Pulmonary artery endothelial cell (primary cell): ENCODE measurements at places on chromosomes 13 and 19. TPM values are rescaled to one million over a fixed set of nuclear protein-coding genes. Genes with fewer than 3 reads are reported as not detected.
A peak's percentile ranks its signal among the peaks of the same experiment; 100 is the strongest.

The PRR19 gene
- 0.21 and 0.26 TPM in 2 replicates for total RNA-seq

The NLRP5 gene
- not detected in 2 replicates for total RNA-seq

The CABP5 gene
- total RNA-seq: not detected in 2 replicates

The FBXL3 gene
- 54.2 and 69.3 TPM in 2 replicates for total RNA-seq

The LYL1 gene
- total RNA-seq: 45.2 and 55.5 TPM in 2 replicates

The ZNF850 gene
- 3.8 and 5.5 TPM in 2 replicates for total RNA-seq

The ZNF787 gene
- 36.5 and 39.2 TPM in 2 replicates for total RNA-seq

The MAB21L1 gene
- total RNA-seq: under 0.01 TPM in 1 of 2 replicates, not detected in the other

The SELENOV gene
- total RNA-seq: not detected in 2 replicates

The POU2F2 gene
- 0.26 and 0.49 TPM in 2 replicates for total RNA-seq

The PRODH2 gene
- not detected in 2 replicates for total RNA-seq

DNA sequence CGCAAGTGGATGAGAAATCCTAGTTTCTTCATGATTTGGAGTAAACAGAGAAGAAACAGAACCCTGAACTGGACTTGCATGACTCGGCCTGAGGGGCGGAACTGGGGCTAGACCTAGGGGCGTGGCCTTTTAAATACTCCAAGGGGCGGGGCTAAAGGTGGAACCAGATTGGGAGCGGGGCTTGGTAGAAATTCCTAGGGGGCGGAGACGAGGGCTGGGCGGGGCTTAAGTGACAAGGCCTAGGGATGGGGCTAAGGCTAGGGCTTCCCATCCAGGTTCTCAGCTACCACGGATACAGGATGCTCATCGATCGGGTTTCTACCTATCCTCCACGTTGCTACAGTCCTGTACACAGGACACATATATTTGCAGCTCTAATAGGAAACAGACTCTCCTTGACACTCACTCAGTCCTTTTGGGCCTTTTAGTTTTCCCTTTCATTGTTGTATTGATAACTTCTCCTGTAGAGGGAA is 372 bp upstream of the ZNF699 start:
- DNase-seq: peak; percentile 62

DNA sequence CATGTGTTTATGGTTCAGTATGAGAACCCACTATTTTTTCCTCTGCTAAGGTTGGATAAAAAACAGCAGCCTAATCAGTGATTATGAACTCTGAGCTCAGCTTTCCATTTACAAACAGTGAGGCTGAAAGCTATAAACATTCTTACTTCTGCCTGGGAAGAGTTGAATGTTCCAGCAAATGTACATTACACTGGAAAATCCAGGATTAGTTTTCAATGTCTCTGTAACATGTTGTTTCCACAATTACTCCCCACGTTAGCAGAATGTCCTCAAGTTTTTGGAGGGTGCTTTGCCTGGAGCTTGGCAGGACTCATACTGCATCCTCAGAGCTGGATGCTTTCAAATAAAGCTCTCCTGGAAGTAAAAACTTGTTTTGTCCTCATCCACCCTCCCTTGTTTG is 150.4 kb downstream of the POSTN start:
- DNase-seq: no peak

GRCh38 chr19:51664997-51665396 is 18.4 kb upstream of the SIGLEC14 start:
- no peak for DNase-seq

GRCh38 chr13:110773480-110773879 is 60.0 kb downstream of the ING1 start:
- DNase-seq: no peak

DNA sequence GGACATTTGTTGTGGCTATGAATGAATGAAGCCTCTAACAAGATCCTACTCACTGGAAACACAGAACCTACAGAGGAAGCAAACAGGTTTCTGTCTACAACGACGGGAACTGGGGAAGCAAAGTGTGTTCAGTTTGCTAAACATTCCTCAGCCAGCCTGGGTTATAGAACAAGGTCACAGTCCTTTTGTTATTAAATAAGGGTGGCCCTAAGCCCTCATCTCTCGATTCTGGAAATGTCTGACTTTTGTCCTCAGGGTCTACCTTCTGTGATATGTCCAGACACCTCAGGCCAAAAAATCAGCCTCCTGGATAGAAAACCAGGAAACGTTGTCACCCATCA is 64.6 kb upstream of the ARHGEF7 start:
- DNase-seq: no peak

- DNase-seq: no peak
Measured at GRCh38 chr13:93700115-93700514, 473.5 kb downstream of the GPC6 start.

GRCh38 chr13:113658836-113659235 is 838 bp upstream of the ATP4B start:
- no peak for DNase-seq

GRCh38 chr19:55484593-55485438 is at the start of gene NAT14:
Gene NAT14 (plus strand): TSS chr19:55485188. CDS start chr19:55485709, 521 bp downstream.
- no peak for DNase-seq

DNA sequence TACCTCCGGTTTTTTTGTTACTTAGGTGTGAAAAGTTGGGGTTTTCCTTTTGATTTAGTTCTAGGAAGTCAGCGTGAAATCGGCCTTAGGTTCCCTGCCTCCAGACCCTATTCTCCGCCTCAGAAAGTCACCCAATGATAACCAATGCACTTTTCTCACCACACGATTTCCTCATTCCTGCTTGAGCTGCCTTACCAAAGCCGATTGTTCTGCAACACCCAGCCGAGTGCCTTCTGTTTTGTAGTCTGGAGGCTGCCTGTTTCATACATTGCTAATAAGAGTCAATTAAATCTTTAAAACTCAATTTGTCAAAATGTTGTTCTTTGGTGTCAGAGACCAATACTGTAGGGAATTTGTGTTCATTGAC is 39.7 kb downstream of the GJA3 start:
- no peak for DNase-seq

- no peak for DNase-seq
Measured at GRCh38 chr13:39847336-39847735, 191.9 kb downstream of the COG6 start.

DNA sequence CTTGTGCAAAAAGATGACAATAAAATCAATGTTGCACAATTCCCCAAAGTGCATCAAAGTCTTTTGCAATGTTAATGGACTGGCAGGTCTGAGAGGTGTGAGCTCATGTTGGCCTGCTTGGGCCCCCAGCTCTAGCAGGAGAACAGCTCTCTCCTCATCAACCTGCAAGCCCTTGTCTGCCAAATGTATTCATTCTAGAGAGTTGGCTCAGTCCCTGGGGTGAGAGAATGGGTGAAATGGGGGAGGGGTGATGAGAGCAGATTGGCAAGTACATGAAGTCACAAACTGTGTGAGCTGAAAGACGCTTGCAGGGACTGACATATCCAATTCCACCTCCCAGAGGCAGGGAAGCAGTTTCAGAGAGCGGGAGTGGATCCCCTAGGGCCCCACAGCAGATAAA is 465.1 kb upstream of the ZNF507 start:
- no peak for DNase-seq

DNA sequence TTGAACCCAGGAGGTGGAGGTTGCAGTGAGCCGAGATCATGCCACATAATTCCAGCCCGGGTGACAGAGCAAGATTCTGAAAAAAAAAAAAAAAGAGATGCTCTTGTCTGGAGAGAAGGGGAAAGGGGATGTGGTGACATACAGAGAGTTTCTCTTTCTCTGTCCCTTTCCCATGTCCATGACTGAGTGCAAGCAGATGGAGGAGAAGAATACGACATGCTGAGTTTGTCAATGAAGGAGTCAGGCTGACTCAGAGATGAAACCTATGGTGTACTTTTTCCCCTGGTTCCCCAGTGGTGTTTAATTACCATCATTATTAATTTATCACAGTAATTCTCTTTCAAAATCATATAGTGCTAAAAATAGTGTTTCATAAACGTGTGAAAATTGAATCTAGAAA is 448.8 kb downstream of the FOXO1 start:
- DNase-seq: no peak

- no peak for DNase-seq
Measured at GRCh38 chr19:16366433-16367260, 42.0 kb downstream of the KLF2 start.

GRCh38 chr13:34570698-34571353 is 371.2 kb upstream of the NBEA start:
- no peak for DNase-seq

DNA sequence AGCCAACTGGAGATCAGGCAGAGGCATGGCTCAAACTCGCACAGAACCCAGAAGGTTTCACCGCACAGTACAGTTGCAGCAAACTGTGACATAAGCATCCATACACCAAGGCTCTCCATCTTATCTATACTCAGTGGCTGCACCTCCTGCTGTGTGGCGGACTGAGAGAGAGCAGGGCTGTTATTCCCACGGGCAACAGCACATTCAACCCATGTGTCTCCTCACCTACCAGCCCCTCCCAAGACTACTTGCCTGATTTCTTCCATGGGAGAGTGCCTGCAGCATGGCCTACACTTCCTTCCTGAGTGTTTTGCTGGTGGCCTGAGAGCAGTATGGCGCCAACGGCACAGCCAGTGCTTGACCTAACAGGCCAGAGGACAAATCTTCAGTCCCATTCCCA is 1606.6 kb downstream of the SLITRK1 start:
- no peak for DNase-seq

DNA sequence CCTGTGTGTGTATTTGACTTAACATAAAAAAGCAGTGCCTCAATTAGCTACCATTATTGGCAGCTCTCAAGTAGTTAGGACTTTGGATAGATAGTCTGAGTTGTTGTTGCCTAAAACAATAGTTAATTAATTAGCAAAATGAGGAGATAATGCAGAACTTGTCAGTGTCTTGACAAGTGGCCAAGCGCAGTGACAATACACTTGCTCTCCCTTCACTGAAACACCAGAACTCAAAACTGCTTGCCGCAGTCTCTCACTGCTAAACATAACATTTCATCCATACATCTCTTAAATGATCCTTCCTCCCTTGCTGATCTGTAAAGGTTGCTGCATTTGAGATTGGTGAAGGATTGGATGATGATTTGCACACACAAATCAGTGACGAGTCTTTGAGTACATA is 61.7 kb downstream of the ARHGAP35 start:
- DNase-seq: no peak

- DNase-seq: no peak
Measured at GRCh38 chr19:5038631-5039271, 69.8 kb downstream of the KDM4B start.

GRCh38 chr13:50284540-50284939 is 269.3 kb downstream of the KCNRG start:
- no peak for DNase-seq

- DNase-seq: no peak
Measured at GRCh38 chr19:39416152-39417120, 4.0 kb downstream of the PLEKHG2 start.

GRCh38 chr19:29547361-29547960 is 21.7 kb downstream of the VSTM2B start:
- DNase-seq: no peak

DNA sequence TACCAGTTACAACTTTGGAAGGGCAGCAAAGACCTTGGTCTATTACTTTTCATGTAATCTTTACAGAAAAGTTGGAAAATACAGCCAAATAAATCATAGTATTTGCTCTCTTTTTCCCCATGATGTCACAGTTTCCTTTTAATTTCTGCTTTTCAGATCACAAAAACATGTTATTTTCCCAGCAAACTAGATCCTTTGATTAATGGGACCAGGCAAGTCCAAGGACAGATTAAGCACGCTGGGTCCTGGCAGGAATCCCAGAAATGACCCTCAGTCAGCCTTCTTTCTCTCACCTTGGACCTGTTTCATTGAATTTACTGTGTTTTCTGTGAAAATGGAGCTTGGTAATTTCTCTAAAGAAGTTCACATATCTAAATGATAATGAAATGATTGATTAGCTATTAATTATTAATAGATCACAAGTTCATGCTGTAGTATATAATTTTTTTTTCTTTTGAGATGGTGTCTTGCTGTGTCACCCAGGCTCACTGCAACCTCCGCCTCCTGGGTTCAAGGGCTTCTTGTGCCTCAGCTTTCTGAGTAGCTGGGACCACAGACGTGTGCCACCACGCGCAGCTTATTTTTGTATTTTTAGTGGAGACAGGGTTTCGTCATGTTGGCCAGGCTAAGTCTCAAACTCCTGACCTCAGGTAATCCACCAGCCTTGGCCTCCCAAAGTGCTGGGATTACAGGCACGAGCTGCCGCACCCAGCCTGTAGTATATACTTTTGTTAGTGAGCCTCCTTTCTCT is 16.0 kb downstream of the SPATA13 start:
- no peak for DNase-seq

DNA sequence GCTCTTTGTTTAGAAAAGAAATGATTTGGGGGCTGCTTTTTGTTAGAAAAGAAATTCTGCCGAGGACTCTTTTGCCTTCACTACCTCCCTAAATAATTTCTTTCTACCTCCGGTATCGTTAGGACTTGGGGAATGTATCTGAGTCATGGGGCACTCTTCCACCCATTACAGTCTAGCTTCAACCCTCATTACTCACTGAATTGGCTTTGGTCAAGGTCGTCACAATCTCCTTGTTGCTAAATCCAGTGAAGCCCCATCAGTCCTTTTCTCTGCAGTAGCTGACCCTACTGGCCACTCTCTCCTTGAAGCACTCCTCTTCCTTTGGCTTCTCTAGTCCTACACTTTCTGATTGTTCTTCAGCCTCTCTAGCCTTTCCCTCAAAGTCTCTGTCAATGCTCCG is 34.0 kb downstream of the WDR87 start:
- no peak for DNase-seq

DNA sequence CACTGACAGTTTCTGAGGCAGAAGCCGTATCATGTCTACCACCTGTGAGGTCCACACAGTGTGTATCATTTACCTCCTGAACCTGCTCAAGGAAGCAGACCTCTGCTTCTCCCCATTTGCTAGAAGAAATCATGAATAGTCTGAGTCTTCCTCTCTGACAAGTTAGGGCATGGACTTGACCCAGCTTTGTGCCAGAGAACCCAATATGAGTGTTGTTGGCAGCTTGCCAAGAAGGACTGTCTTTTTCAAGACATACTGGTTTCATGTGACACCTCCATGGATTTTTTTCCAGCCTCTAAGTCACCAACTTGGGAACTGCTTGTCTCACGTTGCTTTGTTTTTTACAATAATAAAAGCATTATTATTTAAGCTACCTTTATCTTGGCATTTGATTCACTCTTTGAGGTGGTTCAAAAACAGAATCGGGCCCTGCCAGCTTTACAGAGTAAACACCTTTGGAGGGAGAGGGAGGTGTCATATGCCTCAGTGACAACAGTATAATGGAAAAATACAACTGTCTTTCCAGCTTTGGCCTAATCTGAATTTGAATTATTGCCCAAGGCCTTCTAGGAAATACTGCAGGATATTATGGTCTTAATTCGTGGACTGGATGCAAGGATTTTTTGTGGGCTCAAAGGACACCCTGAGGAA is 9.6 kb downstream of the ZNF211 start:
- no peak for DNase-seq

- peak; percentile 47 for DNase-seq
Measured at GRCh38 chr13:95480131-95480545, 72.4 kb upstream of the CLDN10 start.

DNA sequence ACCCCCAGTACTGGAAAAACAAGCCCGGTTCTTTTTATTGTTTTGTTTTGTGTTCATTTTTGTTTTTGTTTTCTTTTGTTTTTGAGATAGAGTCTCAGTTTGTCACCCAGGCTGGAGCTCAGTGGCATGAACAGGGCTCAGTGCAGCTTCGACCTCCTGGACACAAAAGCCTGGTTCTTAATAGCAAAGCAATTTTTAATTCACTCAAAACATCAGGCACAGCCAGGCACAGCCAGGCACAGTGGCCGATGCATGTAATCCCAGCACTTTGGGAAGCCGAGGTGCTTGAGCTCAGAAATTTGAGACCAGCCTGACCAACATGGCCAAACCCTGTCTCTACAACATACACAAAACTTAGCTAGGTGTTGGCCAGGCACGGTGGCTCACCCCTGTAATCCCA is 30.7 kb downstream of the INSR start:
- no peak for DNase-seq
